CD4-positive, alpha-beta T cell (primary cell): ENCODE measurements at places on chromosomes 16 and 17. TPM values are rescaled to one million over a fixed set of nuclear protein-coding genes. Genes with fewer than 3 reads are reported as not detected.

- peaks cover 4% of the 10 kb centered on the region for H3K36me3 ChIP-seq
- no peak for DNase-seq
- no peaks in the 10 kb centered on the region for H3K4me1 ChIP-seq
- H3K27ac ChIP-seq, result no peak overlapping the region
- no peak overlapping the region for H3K4me3 ChIP-seq
Measured at GRCh38 chr16:8760021-8760420, 37.4 kb downstream of the TMEM186 start.

DNA sequence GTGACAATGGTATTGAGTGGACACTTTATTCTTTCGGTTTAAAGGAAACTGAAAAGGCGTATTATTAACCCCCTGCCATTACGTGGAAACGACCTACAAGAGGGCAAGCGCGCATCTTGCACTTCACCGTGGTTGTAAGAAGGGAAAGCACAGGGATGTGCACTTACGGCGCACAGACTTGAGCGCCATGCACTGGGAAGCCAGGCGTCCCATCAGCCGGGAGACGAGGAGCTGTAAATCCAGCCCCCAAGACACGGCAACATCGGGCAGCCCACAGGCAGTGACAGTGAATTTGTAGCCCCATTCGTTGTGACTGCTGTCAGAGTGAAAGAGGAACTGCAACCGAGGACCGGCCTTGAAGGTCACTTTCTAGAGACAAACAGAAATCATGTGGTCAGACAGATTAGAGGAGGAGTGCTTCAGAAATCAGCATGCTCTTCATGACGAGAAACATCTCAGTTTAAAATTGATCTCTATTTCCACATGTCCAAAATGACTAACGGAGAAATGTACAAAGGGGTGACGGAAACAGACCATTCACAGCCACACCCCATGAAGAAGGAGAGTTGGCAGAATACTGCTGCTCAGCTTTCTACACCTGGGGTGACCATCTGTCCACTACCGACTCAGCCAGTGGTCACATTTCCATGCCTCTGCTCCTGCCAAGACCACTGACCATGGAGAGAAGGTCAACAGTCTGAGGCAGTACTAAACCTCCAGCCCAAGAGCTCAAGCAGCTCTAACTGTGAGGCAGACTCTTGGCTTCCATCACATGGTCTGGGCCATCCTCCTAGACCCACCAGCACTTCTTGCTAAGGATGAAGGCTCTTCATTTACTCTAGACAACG, 68.6 kb downstream of the ZZEF1 start:
- H3K36me3 ChIP-seq, result peaks cover 96% of the 10 kb centered on the region
- no peak overlapping the region for H3K27ac ChIP-seq
- no peak overlapping the region for H3K4me3 ChIP-seq
- no peak for DNase-seq

DNA sequence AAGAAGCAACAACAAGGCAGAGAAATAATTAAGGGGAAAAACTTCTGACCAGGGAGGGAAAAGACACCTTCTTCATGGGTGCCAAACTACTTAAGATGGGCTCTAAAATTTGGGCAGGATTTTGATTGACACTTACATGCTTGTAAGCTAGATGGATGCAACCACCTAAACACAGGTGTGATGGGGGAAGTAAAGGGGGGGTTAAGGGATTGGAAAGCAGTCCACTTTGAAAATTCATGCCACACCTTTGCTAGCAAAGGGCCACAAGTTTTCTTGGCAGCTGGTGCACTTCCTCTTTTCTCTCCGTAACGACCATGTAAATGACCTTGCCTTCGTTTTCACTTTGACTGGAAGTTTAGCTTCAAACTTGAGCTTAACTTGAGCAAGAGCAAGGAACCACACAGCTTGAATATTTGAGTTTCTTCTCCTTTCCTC, 14.3 kb upstream of the PRKAR1A start:
- no peak for DNase-seq
- no peaks in the 10 kb centered on the region for H3K36me3 ChIP-seq
- H3K27ac ChIP-seq, result no peak overlapping the region

The C17orf78 gene
- not detected for total RNA-seq
